ENCODE measurements at places on chromosomes 1 and 21.

DNA sequence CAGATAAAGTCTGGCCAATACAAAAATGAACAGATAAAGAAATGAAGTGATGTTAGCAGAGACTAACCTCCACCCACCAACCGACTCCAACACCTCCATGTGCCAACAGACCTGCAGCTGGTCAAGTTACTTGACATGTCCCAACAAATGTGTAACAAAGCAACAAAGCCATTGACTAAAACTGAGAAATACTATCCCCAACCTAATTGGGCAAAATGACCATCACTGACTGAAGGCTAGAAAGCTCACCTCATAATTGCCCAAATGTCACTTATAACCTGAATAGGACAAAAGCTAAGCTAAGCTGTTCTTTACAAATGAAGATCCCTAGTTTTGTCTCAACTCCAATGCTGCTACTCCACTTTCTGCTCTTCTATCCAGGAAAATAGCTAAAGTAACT, 7.5 kb downstream of the KDM5B start:
- no peak for DNase-seq

DNA sequence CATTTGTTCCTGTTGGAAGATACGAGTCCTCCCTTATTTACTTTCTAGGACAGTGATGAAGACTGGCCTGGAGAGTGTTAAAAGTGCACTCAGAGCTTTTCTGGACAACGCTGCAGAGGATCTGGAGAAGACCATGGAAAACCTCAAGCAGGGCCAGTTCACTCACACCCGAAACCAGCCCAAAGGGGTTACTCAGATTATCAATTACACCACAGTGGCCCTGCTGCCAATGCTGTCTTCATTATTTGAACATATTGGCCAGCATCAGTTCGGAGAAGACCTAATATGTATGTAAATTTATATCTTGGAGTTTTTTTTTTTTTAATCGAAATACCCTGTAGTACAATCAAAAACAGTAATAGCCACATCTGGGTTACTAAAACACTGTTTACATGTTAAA, 190.5 kb downstream of the ZP4 start:
- no peak for DNase-seq

DNA sequence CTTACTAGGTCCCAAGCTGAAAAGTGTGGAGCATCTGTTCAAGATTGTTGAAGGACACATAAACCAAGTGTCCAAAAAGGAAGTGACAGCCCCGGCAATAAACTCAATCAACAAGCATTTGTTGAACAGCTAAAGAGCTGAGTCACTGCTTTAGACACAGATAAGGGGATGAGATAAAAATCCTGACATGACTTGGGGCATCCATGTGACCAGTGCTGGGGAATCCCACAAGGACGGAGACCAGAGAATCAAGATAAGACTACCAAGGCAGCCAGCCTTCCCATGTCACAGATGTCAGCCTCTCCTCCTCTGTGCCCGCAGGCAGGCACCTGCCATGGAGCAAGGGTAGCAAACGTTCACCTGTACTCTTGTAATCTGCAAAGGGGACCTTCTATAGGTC, 118.6 kb upstream of the KAZN start:
- no peak for DNase-seq

DNA sequence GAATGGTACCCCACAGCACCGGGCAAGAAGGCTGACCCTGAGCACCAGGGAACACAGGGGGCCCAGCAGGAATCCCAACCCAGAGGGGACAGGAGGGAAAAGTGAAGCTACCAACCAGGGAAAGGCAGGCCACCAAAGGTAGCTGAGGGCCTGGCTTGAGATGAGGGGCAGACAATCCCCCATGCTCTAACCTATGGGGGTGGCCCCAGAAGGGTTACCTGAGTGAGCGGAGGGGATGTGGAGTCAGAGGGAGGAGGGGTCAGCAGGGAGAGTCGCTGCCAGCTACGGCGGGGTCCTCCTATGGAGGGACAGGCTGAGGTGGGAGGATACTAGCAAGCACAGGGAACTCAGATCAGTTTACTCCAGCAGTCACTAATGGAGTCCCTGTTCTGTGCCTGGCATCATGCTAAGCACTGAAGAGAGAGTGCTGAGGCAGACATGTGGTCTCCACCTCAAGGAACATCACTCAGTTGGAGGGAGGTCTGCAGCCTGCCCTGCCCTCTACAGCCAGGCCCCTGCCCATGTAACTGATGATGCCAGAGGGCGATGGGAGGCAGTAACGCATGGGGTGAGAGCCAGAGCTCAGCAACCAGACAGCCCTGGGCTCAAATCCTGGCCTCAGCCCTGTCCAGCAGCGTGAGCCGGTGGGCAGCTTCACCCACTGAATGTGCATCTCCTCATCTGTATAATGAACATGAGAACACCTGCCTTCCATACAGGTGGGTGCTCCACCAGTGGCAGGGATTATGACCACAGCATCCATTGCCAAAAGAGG, 21.3 kb downstream of the CYB5RL start:
- no peak for DNase-seq

- DNase-seq = no peak
These were observed 3.0 kb downstream of the TTC39A start for GRCh38 chr1:51327386-51327785.

- no peak for DNase-seq
These were observed 115.3 kb downstream of the CYYR1 start for GRCh38 chr21:26457817-26458216.

DNA sequence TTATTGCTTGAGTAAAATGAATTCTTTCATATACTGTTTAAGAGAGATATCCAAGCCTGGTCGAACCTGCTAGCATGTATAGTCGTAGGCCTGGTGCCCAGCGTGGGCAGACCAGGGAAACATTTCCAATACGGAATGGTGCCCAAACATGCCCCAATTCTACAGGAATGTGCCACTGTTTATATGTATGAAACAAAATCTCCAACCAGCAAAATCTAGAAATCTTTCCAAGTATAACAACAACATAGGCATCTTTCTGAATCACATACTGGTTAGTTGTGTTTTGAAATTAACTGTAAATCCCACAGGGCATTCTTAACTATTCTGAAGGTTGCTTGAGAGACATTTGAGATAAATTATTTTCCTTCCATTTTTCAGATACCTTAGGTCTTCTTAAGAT, 17.0 kb upstream of the ABCD3 start:
- no peak for DNase-seq

GRCh38 chr1:165928075-165928731, 100.8 kb downstream of the UCK2 start:
- DNase-seq = peak; percentile 49

DNA sequence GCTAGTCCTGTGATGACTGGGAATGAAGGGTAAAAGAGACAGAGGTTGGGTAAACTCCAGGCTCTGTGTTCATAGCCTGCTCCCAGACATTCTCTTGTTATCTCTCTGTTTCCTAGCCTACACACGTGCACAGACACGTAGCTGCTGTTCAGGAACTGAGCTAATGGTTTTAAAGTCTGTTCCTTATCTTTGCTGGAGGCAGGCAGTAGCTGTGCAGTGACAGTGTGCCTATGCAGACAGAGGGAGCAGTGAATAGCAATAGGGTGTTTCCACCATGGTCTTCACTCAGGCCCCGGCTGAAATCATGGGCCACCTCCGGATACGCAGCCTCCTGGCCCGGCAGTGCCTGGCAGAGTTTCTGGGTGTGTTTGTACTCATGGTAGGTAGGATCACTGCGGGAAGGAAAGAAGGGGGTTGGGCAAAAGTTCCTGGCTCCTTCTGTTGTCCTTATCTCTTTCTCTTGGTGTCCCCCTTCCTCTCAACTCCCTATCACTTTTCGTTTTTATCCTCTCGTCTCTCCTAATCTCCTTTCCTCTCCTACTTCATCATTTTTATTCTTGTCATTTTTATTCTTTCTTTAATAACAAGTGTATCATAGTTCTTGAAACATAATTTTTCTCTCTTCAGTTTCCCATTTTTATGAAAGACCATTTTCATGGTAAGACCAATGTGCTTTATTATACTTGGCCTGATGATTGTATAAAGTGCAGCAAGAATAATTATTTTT, at the start of gene AQP10:
Gene AQP10, plus strand, starts transcription at position 212 of the 727 bp plus-strand sequence. Its CDS starts 63 bp downstream, at position 275.
- DNase-seq = no peak

GRCh38 chr1:175597205-175597604, 146.2 kb downstream of the TNR start:
- no peak for DNase-seq

- no peak for DNase-seq
These were observed 78.0 kb downstream of the LBR start for GRCh38 chr1:225349826-225350225.

GRCh38 chr21:32472890-32473765, 60.6 kb downstream of the EVA1C start:
- DNase-seq = no peak

DNA sequence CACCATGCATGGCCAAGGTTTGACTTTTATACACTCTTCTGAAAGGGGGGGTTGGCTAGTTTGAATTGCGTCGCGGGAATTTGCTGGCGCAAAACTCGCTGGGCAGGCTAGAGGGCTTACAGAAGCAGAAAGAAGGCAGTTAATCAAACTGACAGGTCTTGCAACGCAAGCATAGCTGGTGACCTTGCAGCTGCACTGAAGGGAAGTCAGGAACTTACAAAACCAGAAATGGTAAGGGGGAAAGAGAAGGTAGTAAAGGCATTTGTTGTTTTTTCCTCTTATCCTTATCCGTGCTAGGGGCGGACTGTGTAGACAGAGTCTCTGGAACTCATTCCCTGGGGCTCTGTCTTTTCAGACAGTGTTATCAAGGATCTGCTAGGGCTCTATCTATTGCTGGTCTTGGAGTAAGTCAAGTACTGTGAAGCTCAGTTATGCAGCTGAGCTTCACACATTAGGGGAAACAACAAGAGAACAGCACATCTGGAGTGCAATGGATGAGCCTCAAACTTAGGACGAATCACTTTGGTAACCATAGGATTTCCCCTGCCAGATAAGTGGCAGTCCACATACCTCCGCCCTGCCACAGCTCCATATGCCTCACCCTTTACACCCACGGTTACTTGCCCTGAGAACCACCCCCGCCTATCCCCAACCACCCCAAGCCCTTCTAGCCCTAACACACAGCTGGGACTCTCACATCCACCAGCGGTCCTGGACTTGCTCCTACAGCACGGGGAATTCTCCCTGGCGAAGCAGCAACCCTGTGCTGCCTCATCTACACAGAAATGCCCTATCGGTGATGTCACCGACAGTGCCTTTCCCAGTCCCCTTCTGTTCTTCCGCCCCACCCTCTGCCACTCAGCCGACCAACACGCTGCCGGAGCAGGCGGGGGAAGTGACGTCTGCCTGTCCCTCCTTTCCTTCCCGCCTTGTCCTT, 251.4 kb downstream of the FAM72C start:
- DNase-seq = no peak

DNA sequence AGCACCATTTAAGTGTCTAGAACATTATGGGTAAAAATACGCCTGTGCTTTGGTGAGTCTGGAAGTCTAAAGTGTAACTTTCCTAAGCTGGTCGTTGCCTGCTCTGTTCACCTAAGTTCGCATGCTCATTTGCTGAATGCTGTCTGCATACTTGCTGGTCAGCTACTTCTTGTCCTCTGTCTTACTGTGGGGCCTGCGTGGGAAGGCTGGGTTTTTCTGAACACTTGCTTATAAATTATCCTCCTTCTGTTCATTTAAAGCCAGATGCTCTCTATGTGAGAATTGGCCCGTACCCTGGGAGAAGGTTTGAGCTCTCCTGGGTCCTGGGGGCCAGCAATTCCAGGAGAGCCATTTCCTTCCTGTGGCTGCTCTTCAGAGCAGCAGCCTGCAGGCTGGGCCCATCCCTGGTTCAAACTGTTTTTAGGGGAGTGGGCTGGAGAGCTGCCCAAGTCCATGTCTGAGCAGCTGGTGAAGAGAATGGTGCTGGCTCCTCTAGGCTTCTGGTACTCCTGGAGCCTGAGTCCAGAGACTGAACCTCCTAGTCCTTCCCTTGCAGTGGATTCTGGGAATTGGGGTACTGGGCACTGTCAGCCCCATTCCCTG, 75.7 kb downstream of the GALNT2 start:
- no peak for DNase-seq

DNA sequence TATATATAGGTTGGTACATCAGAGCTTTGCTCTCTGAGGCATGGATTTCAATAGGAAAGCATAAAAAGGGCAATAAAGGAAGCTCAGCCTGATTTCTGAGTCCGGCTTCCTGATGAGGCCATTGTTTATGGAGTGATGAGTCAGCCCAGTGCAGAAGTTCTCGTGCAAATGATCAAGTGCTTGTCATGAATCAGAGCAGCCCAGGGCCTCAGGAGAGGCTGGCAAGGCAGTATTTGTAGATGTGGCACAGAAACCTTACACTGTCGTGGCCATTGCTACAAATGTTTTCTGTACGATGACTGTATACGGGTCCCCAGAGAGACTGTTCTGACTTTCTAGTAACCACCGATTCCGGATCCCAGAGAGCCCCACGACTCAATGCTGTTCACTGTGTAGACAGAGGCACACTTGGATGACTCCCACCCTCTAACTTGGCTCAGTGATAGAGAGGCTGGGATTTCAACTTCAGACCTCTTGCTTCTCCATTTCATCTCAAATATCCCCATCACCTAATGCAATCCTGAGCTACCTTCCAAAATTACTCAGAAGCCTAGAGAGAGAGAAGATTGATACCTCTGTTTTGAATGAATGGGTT, 26.8 kb downstream of the UMODL1 start:
- peak; percentile 95 for DNase-seq
